ENCODE measurements at places on chromosomes 1 and 21. TPM values are rescaled to one million over a fixed set of nuclear protein-coding genes. Genes with fewer than 3 reads are reported as not detected.

Gene CROCC
- 18.2 TPM for polyA plus RNA-seq

GRCh38 chr1:203601716-203602309, 24.8 kb upstream of the ATP2B4 start:
- DNase-seq = no peak
- H3K27me3 ChIP-seq = peaks cover 4% of the 10 kb centered on the region
- peaks cover 7% of the 10 kb centered on the region for H3K4me1 ChIP-seq
- no peak overlapping the region for H3K4me3 ChIP-seq
- H3K36me3 ChIP-seq = no peaks in the 10 kb centered on the region

DNA sequence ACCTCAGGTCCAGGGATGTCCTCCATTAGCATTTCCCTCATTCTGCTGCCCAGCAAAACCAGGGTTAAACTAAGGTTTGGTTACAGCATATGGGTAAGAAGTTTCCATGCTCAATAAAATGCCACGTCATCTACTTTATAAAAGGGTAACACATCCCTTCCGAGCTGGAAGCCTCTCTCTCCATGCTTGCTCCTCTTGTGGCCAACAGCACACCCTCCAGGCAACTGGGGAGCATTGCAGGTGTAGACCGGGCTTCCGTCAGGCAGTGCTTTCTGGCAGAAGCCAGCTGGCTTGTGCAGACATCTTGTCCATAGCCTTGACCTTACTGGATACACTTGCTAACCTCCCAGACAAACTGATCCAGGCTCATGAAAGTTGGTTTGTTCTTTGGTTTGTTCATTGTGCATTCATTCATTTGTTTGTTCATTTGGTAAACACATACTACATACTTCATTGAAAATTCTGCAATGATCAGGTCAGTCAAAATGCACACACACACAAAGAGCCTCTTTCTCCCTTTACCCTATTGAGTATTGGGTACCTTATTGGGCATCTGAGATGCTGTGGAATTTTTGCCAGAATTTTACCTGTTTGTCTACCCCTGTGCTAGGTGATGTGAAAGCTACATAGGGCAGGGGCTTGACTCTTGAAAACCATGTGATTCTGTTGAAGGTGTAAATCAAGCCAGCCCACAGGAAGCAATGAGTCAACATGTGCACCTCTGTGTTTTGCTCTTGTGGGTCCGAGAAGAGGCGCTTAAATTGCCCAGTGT, 422.8 kb downstream of the CAMTA1 start:
- no peak overlapping the region for H3K27ac ChIP-seq
- no peaks in the 10 kb centered on the region for H3K4me1 ChIP-seq
- no peaks in the 10 kb centered on the region for H3K27me3 ChIP-seq
- peak; percentile 59 for DNase-seq
- H3K36me3 ChIP-seq = no peaks in the 10 kb centered on the region

- H3K4me1 ChIP-seq = peaks cover 5% of the 10 kb centered on the region
- H3K4me3 ChIP-seq = peak overlapping the region; percentile 29
- peak overlapping the region; percentile 46 for H3K27ac ChIP-seq
- peak; percentile 69 for DNase-seq
- H3K27me3 ChIP-seq = no peaks in the 10 kb centered on the region
- H3K36me3 ChIP-seq = no peaks in the 10 kb centered on the region
Measured at GRCh38 chr1:42456754-42457089, 379 bp downstream of the PPCS start.

Gene SLC44A5
- polyA plus RNA-seq = 3.2 TPM

DNA sequence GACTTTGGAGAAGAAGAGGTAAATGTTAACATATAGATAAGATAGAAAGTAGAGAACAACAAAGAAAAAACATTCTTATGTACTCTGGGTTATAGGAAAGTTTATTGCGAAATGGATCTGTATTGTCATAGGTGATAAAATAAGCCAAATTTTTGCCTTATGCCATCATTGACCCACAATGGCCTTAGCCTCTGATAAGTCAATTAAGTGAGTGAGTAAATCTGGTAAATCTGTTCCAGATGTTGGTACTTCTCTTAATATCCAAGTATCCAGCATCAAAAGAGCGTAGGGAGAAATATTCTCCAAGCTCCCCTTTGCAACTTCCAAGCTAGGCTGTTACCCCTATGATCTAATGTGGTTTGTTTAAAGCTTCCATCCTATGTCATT, 38.3 kb upstream of the CLCA4 start:
- no peaks in the 10 kb centered on the region for H3K4me1 ChIP-seq
- no peak overlapping the region for H3K4me3 ChIP-seq
- H3K27ac ChIP-seq = no peak overlapping the region
- no peaks in the 10 kb centered on the region for H3K27me3 ChIP-seq
- DNase-seq = no peak

DNA sequence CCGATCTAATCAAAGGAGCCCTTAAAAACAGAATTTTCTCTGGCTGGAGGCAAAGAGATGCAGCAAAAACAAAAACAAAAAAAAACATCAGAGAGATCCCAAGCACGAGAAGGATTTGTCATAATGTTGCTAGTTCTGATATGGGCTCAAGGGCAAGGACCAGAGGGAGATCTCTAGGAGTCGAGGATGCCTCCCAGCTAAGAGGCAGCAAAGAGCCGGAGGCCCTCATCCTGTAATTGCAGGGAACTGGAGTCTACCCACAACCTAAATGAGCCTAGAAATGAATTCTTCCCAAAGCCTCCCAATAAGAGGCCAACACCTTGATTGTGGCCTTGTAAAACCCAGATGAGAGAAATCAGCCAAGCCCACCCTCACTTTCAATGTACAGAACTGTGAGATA, 12.0 kb downstream of the GNG12 start:
- H3K27ac ChIP-seq = no peak overlapping the region
- no peak overlapping the region for H3K4me3 ChIP-seq
- peaks cover 3% of the 10 kb centered on the region for H3K4me1 ChIP-seq

- no peak overlapping the region for H3K27ac ChIP-seq
- H3K27me3 ChIP-seq = no peaks in the 10 kb centered on the region
- peak; percentile 22 for DNase-seq
Measured at GRCh38 chr1:183554577-183554976, 35.7 kb downstream of the NCF2 start.

Gene FMO1
- not detected for polyA plus RNA-seq

GRCh38 chr1:90851711-90852050, 134.6 kb upstream of the BARHL2 start:
- H3K4me3 ChIP-seq = peak overlapping the region; percentile 31
- no peak overlapping the region for H3K27ac ChIP-seq
- H3K4me1 ChIP-seq = peaks cover 12% of the 10 kb centered on the region
- DNase-seq = no peak

DNA sequence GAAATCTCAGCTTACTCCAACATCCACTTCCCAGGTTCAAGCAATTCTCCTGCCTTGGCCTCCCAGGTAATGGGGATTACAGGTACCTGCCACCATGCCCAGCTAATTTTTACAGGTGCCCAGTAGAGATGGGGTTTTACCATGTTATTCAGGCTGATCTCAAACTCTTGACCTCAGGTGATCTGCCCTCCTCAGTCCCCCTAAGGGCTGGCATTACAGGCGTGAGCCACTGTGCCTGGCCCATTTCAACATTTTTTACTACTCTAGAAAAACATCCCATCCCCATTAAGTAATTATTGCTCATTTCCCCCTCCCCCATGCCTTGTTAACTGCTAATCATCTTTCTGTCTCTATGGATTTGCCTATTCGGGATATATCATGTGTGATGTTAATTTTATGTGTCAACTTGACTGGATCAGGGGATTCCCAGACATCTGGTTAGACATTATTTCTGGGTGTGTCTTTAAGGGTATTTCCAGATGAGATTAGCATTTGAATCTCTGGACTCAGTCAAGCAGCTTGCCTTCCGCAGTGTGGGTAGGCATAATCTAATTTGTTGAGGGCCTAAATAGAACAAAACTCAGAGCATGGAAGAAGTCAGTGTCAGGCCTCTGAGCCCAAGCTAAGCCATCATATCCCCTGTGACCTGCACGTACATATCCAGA, 33.0 kb upstream of the ZBTB8B start:
- H3K27me3 ChIP-seq = peaks cover 21% of the 10 kb centered on the region
- no peak overlapping the region for H3K27ac ChIP-seq
- no peak for DNase-seq

Gene ZNF670
- polyA plus RNA-seq = 1.3 TPM

Gene KRTAP19-1
- not detected for polyA plus RNA-seq

Gene GIPC2
- 2.8 TPM for polyA plus RNA-seq

DNA sequence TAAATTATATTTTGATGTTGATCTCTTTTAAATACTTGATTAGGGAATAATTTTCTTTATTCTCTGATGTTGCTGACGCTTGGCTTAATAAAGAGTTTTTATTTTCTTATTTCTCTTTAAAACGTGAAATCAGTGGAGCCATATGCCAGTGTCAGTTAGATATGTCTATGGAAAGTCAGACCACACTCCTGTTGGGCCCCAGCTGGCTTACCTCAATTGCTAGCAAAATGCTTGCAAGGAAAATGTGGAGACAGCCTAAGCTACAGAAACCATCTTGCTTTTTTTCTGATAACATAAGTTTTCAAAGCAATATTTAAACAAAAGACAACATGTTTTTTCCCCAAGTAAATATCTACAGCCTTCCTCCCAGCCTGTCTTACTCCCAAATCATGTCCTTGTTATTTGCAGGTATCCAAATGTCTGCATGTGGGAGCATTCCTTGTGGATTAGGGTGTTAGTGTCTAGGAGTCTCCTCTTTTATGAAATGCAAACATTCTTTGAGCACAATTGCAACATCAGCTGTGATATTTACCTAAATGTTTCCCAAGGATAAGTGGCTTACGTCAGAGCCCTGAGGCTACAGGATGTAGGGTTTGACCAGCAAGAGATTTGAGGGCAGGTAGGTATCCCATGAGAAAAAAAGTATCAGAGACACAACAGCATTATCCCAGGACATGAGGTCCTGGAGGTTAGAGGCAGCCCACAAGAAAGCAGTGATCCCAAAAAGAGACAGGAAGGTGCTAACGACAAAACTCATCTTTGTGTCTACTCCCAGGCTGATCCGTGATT, 117.2 kb upstream of the KCNJ15 start:
- H3K4me1 ChIP-seq = no peaks in the 10 kb centered on the region
- H3K27me3 ChIP-seq = peaks cover 12% of the 10 kb centered on the region

DNA sequence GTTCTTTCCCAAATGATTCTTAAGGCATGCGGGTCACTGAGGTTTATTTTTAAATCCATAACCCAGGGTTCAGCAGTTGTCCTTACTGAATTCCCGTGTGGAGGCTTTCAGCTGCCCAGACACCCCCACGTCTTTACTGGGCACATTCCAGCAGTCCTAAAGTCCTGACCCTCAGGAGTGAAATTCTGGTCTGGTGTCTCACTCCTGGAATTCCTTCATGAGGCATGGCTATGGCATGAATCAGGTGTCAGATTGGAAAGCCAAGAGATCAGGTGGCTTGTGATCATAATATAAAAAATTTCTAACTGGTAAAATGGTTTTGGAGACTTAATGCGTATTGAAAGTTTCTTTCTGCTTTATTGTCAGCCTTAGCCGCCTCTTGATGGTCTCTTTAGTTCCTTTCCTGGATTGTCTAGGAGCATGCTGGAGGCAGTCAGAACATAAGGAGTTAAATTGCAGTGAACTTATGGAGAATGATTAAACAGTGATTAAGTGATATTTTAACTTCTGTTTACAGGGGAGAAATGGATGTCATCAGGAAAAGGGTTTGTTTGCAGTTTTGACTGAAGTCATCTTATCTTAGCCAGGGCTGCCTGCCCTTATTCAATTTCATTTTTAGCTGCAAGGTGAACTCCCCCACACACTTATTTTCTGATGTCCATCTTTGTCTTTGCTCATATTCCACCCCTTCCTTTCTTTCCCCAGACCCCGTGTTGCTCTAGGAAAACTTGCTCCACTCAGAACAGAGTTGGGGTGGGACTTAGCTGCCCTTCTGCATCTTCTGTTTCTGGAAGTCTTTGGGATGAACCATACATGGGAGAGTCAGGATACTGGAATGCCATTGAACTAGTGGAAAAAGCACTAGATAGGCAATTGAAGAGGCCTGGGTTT, 25.7 kb upstream of the MACF1 start:
- DNase-seq = peak; percentile 60
- no peak overlapping the region for H3K4me3 ChIP-seq
- peak overlapping the region; percentile 96 for H3K27ac ChIP-seq

DNA sequence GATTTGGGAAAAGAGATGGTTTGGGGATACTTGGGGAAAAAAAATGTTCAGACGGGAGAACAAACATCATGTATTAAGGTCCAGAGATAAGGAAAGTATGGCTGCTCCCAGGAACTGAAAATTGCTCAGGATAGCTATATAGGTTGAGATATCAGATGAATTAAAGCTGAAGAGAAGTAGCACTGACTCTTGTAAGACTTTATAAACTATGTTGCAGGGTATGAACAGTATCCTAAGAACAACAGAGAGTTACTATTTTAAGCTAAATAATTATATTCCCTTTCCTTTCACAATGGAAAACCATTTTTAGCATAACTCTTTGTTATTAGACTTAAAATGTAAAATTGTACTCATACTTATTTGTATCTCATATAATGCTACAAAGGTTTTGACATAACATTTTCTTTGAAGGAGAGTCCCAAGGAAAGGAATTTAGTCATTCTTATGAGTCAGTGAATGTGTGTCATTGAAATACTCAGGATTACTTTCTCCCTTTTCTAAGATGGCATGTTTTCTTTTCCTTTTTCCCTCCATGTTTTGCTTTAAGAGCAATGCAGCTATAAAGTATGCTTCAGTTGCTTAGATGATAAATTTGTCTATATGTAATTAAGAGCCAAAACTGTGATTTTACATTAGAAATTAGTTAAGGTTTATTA, 139.4 kb upstream of the KIAA1614 start:
- no peak overlapping the region for H3K4me3 ChIP-seq
- H3K36me3 ChIP-seq = no peaks in the 10 kb centered on the region
- H3K27ac ChIP-seq = no peak overlapping the region
- H3K4me1 ChIP-seq = peaks cover 7% of the 10 kb centered on the region
- no peaks in the 10 kb centered on the region for H3K27me3 ChIP-seq
- DNase-seq = peak; percentile 64

Gene GLUL
- 156 TPM for polyA plus RNA-seq

Gene SPRTN
- 15.4 TPM for polyA plus RNA-seq

Gene GOLT1A
- not detected for polyA plus RNA-seq

DNA sequence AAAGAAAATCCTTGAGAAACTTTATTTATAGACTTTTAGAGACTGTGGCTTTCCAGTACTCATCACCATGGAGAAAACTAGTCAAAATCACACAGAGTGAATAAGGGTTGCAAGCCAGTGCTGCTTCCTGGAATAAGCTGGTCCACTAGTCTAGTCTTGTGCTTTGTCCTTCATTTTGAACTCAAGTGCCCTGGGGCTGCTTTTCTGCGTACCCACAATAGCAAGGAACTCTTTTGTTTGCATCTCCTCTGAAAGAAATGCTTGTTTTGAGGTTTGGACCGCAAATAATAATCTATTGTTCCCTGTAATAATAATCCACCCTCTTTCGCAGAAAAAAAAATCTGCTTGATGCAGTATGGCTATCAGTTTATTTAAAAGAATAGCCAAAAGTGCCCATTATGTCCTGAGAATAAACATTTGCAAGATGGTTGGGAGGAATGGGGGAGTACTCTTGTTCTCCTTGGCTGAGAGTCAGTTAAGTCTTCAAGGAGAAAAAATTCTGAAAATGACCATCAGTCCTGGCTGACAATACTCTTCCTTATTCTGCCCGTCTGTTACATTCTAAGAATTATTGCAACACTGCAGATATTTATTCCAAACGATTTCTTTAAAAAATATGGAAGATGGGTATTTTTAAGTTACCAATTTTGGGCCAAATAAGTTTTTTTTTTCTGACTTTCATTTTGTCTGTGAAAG, 41.9 kb downstream of the MPZL1 start:
- no peaks in the 10 kb centered on the region for H3K27me3 ChIP-seq
- DNase-seq = no peak
- H3K27ac ChIP-seq = no peak overlapping the region
- H3K4me1 ChIP-seq = no peaks in the 10 kb centered on the region
- peaks cover 2% of the 10 kb centered on the region for H3K36me3 ChIP-seq

Gene HPDL
- polyA plus RNA-seq = 3.7 TPM

Gene KRTAP12-2
- polyA plus RNA-seq = not detected

Gene RGS4
- 14.6 TPM for polyA plus RNA-seq

GRCh38 chr21:28884481-28884880, 108.2 kb downstream of the LTN1 start:
- peaks cover 6% of the 10 kb centered on the region for H3K4me1 ChIP-seq
- no peaks in the 10 kb centered on the region for H3K36me3 ChIP-seq
- peak overlapping the region; percentile 42 for H3K4me3 ChIP-seq
